Cerebellar nuclear complex (tissue), 1 donor: ENCODE measurements at places on chromosomes 1 and 21.

GRCh38 chr1:247043406-247043805, 35.2 kb downstream of the ZNF670 start:
- DNase-seq = no peak

DNA sequence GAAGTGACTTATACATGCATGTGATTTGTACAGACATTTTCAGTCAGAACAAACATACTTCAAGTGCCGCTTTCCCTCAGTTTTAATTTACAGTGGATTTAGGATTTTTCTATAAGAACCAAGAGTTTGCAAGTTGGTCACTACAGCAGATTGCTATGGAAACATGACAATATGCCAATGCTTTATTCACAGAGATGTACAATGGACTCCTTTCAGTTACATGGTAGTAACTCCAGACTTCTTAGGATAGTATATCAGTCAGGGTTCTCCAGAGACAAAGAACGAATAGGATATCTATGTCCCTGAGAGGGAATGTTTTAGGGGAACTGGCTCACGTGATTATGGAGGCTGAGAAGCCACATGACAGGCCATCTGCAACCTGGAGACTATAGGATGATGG, 27.4 kb downstream of the IFI44 start:
- no peak for DNase-seq

DNA sequence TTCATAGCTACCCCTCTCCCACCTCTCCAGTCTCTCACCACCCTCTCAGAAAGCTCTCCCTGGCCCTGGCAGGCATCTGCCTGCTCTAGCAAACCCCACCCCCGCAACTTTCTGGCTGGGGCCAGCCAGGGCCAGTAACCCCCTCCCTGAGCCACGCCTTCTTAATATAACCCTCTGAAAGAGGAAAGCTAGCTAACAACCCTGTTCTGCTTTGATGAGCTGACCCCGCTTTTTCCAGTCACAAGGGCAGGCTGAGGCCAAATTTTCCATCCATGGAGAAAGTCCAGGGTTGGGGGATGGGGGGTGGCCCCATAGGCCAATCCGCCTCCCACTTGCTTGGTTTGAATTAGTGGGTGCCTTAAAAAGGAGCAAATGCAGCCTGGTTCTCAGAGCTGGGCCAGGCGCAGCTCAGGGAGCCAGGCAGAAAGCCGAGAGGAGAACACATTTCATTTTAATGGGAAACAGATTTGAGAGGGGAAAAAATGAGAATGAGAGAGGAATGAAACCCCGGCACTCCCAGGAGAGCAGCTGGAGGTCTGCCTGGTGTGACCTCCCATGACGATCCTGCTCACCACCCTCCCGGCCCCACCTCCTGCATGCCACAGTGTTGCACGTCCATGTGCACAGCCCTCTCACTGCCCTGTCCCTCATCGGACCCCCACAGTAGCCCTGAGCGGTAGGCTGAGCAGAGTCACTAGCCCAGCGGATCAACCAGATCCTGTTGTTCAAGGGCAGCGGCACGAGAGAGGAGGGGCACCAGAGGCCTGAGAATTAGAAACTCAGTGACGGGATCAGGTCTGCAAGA, 62.3 kb downstream of the OPTC start:
- no peak for DNase-seq

- DNase-seq = no peak
Observed at GRCh38 chr1:110918016-110918415, 45.1 kb downstream of the CD53 start.

- no peak for DNase-seq
Observed at GRCh38 chr21:31554511-31555022, 104.9 kb upstream of the SOD1 start.

- DNase-seq = peak; percentile 6
Observed at GRCh38 chr1:109655615-109656519, at the start of gene GSTM4. GSTM4 (plus strand) TSS chr1:109656099; CDS start chr1:109656390, 291 bp downstream.

DNA sequence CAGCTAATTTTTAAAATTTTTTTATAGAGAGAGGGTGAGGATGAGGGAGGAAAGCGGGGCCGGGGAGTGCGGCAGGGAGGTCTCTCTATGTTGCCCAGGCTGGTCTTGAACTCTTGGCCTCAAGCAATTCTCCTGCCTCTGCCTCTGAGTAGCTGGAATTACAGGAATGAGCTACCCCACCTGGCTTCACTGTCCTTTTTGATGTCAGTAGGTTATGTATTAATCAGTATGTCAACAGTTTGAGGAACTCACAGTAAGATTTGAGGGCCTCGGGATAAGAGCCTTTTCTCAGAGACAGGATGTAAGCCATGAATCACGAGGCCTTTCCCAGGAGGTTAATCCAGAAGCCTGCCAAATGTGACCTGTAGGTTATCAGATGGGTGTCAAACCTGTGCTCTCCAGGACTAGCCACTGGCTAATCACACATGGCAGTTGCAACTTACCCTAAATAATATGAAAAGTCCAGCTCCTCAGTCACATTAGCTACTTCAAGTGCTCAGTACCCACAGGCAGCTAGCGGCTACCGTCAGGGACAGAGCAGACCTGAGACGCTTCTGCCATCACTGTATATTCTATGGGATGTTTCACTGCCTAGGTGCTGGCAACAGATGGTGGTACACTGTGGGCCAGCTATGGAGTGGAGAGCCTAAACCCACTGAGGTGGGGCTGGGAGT, 33.1 kb downstream of the TRIM67 start:
- no peak for DNase-seq

DNA sequence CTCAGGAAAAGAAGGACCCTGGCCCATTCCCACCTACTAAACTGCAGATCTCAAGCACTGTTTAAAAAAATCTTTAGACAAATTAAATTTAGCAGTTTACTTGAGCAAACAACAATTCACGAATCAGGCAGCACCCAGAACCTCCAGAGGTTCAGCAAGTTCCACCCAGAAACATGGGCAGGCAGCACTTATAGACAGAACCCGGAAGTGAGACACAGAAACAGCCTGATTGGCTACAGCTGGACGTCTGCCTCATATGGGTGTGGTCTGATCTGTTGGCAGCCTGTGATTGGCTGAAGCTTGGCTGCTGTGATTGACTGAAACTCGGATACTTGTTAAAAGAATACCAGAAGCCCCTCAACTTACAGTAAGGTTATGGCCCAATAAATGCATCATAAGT, 34.7 kb upstream of the COL6A2 start:
- no peak for DNase-seq

DNA sequence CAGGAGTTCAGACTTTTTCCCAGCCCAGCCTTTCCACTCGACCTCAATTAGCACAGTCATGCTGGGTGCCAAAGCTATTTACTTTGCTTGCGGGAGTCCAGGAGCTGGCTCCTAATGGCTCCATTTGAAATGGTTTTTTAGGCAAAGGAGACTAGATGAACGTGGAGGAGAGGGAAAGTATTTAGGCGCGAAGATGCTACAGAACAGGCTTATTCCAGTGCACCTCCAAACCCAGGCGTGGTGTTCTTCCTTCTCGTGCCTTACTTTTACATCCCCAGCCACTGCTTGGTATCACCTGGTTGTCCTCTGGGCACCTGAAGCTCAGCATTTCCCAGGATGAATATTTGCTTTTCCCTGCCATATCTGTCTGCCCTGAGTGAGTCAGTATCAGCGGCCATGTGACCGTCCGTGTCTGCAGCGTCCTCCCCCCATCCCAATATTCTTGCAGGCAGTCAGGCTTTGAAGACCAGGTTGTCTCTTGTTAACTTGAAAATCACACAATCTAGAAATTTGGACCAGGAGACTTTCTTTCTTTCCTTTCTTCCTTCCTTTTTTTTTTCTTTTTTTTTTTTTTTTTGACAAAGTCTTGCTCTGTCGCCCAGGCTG, 198.5 kb downstream of the DYRK1A start:
- no peak for DNase-seq

DNA sequence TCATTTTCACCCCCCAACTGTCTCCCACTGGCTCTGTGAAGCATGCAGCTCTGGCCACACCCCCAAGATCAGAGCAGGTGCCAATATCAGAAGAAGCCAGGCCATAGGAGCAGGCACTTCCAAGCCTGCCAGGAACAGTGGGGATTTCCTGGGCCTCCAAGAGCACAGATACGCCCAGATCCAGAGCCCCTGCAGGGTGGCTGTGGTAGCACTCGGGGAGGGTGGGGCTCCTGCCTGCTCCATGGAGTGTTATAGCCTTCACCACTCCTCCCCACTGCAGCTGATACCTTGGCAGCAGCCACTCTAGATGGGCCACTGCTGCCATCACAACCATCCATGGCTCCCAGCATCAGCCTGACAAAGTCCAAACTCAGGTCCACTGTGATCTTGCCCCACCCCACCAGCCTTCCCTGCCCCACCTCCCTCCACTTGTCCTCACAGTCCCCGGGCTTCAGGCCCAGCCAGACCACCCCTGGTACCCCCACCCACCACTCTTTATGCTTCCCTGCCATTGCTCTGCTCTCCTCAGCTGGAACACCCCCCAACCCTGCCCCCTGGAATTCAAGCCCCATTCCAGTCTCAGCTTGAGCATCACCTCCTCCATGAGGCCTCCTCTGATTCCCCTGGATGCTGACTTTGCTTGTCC, 448.3 kb downstream of the MATN1 start:
- DNase-seq = no peak

DNA sequence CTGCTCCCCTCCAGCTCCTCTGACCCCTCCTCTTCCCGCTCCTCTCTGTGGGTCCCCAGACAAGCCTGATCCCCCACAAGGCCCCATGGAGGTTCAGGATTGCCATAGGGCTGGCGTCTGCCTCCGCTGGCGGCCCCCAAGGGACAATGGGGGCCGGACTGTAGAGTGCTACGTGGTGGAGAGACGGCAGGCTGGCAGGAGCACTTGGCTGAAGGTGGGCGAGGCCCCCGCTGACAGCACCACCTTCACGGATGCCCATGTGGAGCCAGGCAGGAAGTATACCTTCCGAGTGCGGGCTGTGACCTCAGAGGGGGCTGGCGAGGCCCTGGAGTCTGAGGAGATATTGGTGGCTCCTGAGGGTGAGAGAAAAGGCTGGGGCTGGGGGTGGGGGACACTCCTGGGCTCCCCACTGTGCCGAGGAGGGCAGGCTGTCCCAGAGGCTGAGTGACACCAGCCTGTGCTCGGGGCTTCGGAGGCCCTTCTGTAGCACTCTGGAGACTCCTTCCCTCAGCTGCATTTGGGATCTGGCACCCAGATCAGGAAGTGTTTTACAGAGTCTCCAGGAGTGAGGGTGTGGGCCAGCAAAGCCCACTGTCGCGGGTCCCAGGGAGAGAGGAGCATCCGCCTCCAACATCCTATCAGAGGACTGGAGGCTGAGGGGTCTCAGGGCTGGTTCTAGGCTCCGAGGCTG, 25.9 kb downstream of the IGFN1 start:
- no peak for DNase-seq

DNA sequence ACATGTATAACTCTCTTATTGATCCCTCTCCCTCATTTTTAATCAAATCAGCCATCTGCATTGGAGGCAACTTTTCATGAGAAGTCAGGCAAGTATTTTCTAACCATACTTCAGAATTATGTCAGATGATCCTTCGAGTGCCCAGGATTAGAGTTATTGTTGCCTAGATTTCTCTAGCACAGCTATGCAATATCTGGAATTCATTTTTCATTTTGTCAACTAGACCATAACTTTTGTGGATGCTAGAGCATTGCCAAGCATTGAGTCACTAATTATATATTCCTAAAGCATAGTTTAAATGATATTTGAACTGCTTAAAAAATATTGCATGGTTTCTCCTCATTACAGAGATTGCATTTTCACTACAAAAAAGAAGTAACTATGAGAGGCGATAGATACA, 21.2 kb downstream of the HFM1 start:
- no peak for DNase-seq

DNA sequence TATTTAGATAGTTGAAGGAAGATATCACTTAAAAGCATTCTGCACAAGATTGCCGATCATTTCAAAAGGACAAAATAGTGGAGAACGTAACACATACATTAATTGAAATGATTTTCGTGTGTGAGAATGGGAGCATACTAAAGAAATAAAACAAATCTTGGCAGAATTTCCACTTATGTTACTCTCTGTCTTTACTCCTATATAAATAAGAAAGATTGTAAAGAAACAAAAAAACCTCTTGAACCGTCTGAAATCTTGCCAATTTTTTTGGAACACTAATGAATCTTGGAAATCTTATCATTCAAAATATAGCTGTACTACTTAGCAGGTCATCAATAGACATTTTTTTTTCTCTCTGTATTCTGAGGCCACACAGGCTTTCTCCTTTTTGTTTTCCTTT, 528.8 kb upstream of the NCAM2 start:
- no peak for DNase-seq

GRCh38 chr1:108881369-108881768, 4.6 kb downstream of the GPSM2 start:
- DNase-seq = no peak

DNA sequence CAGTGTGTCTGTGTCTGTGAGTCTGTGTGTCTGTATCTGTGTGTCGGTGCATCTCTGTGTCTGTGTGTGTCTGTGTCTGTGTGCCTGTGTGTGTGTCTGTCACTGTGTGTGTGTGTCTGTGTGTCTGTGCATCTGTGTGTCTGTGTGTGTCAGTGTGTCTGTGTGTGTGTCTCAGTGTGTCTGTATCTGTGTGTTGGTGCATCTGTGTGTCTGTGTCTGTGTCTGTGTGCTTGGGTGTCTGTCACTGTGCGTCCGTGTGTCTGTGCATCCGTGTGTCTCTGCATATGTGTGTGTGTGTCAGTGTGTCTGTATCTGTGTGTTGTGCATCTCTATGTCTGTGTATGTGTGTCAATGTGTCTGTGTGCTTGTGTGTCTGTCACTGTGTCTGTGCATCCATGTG, 44.7 kb upstream of the POFUT2 start:
- DNase-seq = no peak

GRCh38 chr1:197692965-197693364, 82.3 kb downstream of the DENND1B start:
- DNase-seq = no peak

DNA sequence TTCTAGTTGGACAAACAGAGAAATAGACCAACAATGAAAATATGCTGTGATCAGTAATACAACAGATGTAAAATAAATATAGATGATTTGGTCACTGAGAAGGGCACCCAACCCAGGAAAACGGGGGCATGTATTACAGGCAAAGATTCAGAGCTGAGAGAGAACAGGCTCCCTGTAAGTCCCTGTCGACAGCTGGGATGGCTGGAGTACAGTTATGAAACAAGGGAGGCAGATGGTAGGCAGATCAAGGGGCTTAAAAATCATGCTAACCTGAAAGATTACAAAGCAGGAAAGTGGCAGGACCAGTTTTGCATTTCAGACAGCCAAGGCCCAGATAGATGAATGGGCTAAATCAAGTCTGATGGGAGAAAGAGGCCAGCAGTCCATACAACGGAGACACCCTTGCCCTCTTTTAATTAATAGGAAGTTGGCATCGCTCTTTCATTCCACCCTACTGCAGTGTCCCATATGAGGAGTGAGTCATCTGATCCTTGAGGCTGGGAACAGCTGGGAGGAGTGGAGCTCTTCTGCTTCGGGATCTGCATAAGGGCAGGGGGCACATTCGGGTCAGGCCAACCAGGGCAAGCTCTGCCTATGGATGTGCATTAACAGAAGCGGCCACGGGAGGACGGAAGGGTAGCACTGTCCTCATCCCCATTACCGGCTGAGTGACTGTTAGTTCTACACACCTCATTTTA, 171.1 kb downstream of the DAB1 start:
- peak; percentile 40 for DNase-seq
